Calu3 (cell line): ENCODE measurements at places on chromosomes 11 and 22. TPM values are rescaled to one million over a fixed set of nuclear protein-coding genes. Genes with fewer than 3 reads are reported as not detected.

Gene FAM118B
- 15.7 and 15.8 TPM in 2 replicates for total RNA-seq

- no peak for DNase-seq
These were observed 71.1 kb downstream of the STIM1 start for GRCh38 chr11:3926458-3927095.

DNA sequence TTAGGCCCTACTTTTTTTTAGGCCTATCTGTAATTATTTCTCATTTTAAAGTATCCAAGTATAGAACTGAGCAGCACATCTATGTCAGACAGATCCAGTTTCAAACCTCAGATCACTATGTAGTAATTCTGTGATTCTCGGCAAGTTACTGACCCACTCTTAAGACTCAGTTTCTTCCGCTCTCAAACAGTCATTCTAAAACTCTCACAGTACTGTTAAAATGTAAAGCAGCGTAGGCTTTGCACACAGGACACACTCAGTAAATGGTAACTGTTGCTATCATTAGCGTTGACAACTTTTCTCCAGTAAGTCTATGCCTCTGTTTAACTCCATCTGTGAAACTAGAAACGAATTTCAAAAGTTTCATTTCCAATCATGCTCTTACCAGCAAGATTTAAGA, 277.1 kb downstream of the TTC28 start:
- DNase-seq, result no peak

GRCh38 chr11:69290806-69291205, 3.1 kb upstream of the MYEOV start:
- DNase-seq, result no peak

DNA sequence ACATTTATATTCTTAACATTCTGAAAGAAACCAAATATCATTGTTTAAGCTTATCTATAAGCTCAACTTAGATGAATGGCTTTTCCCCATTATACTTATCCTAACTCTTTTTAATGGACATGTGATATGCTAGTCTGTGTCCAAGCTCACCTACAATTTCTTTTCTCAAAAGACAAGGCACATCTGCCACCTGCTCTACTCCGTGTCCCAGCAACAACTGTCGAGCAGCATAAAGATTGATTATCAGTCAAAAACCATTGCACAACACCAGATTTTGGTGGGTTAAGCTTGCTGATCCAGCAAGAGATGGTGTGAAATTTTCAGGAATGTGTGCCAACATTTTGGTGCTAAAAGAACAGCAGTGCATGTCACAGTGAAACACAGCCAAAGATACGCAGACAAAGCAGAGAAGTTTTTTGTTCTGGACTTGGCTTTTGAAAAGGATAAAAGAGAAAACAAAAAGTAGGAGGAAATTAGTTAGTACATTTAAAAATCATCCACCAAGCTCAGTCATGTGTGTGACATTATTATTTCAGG, 65.8 kb downstream of the DCDC1 start:
- DNase-seq, result no peak

DNA sequence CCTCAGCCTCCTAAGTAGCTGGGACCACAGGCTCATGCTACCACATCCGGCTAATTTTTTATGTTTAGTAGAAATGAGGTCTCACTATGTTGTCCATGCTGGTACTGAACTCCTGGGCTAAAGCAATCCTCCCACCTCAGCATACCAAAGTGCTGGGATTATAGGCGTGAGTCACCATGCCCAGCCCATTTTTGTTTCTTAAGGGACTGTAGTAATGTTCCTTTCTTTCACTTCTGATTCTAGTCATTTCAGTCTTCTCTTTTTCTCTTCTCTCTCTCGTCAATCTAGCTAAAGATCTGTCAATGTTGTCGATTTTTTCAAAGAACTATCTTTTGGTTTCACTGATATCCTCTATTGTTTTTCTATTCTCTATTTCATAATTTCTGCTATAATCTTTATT, 111.0 kb upstream of the APOA1 start:
- peak; percentile 32 for DNase-seq

Gene ZNF214
- total RNA-seq, result 3.0 and 3.1 TPM in 2 replicates

Gene DDI1
- not detected in 2 replicates for total RNA-seq

Gene PANX2
- 1.6 and 2.0 TPM in 2 replicates for total RNA-seq

Gene CCDC73
- total RNA-seq, result 0.07 TPM in 1 of 2 replicates, not detected in the other

DNA sequence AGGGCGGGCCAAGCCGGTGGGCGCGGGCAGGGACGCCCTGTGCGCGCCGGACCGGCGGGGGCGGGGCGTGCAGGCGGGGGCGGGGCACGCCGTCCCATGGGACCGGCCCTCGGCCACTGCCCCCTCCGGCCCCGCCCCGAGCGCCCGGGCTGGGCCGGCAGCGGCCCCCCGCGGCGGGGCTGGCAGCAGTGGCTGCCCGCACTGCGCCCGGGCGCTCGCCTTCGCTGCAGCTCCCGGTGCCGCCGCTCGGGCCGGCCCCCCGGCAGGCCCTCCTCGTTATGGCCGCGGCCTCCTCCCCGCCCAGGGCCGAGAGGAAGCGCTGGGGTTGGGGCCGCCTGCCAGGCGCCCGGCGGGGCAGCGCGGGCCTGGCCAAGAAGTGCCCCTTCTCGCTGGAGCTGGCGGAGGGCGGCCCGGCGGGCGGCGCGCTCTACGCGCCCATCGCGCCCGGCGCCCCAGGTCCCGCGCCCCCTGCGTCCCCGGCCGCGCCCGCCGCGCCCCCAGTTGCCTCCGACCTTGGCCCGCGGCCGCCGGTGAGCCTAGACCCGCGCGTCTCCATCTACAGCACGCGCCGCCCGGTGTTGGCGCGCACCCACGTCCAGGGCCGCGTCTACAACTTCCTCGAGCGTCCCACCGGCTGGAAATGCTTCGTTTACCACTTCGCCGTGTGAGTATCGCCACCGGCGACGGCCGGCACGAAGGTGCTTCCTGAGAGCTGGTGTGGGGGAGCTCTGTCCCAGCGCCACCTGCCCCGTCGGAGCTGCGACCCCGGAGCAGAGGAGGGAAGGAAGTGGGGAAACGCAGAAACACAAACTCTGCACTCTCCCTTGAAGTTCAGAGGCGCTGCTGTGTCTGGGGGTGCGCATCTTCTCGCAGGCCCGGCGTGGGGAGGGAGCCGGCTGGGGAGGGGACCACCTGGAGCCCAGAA, at the start of gene KCNQ1:
Gene KCNQ1 (plus strand): TSS at position 188 of the 925 bp plus-strand sequence. CDS start 91 bp downstream, at position 279.
- peak; percentile 89 for DNase-seq

DNA sequence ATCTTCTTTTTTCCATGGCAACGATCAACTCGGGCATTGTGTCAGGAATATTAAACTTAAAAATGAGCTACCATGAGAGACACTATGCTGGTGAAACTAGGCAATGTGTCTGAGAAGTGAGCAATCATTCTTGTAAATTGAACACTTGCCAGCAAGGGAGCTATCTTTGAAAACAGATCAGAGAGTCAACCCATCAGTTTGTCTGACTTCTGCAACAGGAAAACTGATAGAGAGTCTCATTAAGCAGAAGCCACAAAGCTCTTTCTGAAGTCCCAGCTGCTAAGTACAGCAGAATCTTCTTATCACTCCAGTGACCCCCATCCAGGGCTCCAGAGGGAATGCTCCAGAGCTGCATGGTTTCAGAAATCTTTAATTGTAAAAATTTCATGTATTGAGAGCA, 114.7 kb downstream of the MSANTD4 start:
- no peak for DNase-seq

Gene BAIAP2L2
- 51.2 and 68.2 TPM in 2 replicates for total RNA-seq

DNA sequence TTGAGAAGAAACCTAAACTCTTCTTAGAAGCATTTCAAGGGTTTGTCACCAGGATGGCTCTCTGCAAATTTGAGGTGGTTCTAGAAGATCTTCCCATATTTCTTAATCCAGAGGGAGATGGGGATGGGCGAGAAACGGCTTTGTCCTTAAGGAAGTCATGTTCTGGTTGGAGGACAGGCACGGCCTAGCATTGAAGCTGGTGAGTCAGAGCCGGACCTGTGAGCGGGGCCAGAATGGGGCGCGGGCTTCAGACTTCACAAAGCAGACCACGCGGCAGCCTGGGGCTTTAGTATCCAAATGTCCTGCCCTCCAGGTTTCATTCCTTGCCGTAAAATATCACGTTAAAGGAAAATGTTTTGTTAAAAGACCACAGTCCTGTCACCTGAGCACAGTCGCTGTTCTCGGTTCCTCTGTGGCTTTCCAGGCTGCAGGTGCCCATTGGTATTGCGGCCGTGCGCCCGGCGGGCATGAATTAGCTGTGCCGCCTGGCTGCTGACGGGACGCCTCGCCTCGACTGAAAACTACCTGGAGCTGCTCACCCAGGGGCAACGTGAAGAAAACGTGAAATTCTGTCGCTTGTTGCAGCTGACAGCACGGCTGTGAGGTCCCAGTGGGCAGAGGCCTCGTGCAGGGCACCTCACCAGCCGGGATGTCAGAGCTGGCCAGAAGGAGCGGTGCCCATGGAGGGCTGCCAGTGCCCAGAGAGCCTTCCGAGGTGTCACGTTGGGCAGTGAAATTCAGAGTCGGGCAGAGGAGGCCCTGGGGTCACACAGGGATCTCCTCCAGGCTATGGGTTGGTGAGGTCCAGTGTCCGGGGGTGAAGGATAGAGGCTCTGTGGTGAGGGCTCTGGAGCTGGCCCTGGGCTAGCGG, 59.0 kb downstream of the LRP5 start:
- no peak for DNase-seq

GRCh38 chr22:41636467-41636866, 15.4 kb downstream of the XRCC6 start:
- no peak for DNase-seq

Gene NXPE1
- total RNA-seq, result not detected in 2 replicates

- no peak for DNase-seq
These were observed 1089.3 kb downstream of the FAM181B start for GRCh38 chr11:81644239-81644840.

DNA sequence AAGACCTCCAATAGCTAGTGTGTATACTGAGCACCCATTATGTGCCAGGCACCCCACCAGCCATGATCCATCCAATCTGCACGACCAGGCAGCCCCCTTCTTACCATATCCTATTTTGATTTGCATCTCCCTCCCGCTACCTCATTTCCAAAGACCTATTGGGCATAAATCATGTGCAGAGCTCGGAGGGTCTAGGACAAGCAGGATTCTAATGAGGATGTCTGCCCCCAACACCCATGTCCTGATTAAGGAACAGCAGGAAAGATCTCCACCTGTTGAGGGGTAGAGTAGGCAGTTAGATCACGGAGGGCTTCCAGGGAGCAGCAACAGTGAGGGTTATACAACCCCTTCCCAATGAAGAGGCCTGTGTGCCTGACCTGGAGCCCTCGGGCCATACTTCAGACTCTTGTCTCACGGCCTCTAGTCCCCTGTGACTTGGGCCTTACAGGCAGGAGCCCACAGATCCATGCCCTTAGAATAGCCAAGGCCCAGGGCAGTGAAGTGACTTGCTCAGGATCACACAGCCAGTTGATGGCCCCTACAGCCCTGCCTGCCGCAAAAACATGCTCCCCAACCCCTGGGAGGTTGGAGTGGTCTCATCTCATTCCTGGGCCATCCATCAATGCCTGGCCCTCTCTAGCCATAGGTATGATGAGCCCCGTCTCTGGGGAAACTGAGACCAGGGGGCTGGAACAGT, 3.5 kb downstream of the RAB3IL1 start:
- DNase-seq, result no peak

DNA sequence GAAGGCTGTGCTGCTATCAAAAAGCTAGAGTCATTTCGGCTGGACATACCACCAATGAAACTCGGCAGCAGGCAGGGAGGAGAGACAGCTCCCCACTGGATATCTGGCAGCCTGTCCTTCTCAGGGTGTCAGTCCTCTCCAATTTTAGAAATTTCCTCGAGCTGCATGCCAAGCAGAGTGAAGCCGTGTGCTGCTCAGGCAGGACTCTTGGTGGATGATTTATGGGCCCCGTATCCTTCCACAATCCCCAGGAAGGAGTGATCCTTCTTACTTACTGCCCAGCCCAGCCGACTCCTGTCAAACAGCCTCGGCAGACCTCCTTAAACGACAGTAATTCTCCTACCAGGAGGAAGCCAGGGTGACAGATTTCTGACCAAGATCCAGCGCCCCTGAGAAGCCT, 410.4 kb downstream of the TENM4 start:
- DNase-seq, result no peak

- no peak for DNase-seq
These were observed 817 bp downstream of the PANX3 start for GRCh38 chr11:124612045-124612444.

DNA sequence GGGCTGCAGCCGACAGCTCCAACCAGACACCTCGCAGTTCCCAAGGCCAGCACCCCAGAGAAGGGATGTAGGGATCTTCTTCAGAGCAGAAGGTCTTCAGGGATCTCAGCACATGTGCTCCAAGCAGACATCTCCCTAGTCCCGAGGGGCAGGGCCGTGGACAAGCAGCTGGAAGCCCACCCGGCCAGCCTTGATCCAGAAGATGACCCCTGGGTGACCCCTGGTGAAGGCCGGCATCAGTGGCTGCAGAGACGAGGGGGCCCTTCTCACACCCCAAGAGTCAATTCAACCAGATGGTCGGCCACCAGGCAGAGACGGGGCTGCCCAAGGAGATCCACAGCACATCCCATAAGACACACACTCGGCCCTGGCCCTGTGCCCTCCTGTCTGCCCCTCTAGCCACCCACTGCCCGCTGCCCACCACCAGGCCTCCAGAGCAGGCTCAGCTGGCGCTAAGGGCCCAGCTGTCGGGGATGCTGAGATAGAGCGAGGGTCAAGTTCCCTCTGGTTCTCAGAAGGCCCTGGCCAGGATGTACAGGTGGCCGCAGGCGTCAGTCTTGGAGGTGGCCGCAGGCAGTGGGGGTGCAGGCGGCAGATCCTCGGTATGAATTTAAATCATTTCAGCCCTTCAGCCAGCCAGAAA, 168.3 kb downstream of the BRD1 start:
- no peak for DNase-seq

DNA sequence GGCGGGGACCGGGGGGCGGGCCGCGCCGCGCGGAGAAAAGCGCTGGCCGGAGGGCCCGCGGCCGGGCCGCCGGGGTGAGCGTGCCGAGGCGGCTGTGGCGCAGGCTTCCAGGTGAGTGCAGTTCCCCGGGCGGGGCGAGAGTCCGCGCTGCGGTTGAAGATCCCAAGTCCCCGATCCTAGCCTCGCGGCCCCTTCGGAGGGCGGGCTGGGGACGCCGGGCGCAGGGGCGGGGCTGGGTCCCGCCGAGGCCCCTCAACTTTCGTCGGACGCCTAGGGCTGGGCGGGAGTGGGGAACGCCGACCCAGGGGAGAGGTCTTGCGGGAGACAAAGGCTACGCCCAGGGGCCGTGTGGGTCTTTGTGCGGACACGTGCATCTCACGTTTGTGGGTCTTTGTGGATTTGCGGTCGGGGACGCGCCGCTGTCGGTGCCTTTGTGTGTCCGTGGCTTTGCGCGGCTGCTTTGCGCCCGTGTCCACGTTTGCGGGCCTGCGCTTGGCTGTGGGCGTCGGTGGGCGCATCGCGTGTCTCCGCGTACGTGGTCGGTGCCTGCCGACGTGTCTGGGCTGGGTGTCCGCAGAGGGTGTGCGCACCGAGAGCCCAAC, at the start of gene TSKU:
Gene TSKU (plus strand): TSS at position 63 of the 602 bp plus-strand sequence. CDS start 12,261 bp downstream, outside the sequence.
- DNase-seq, result no peak

- DNase-seq, result no peak
These were observed 3.4 kb downstream of the PTPRJ start for GRCh38 chr11:47983464-47984397.

Gene MMP11
- total RNA-seq, result 2.0 and 3.4 TPM in 2 replicates

- no peak for DNase-seq
These were observed 24.6 kb upstream of the LDLRAD3 start for GRCh38 chr11:35919244-35919643.

Gene DNAJB7
- total RNA-seq, result not detected in 2 replicates

GRCh38 chr22:43846966-43847365, 15.3 kb downstream of the SULT4A1 start:
- DNase-seq, result no peak
